Stimulated activated CD4-positive, alpha-beta T cell treated with anti-CD3 and anti-CD28 coated beads, Interleukin-2, amount 100 ng/mL, for 24 hours (primary cell): ENCODE measurements at places on chromosomes 4 and X.

DNA sequence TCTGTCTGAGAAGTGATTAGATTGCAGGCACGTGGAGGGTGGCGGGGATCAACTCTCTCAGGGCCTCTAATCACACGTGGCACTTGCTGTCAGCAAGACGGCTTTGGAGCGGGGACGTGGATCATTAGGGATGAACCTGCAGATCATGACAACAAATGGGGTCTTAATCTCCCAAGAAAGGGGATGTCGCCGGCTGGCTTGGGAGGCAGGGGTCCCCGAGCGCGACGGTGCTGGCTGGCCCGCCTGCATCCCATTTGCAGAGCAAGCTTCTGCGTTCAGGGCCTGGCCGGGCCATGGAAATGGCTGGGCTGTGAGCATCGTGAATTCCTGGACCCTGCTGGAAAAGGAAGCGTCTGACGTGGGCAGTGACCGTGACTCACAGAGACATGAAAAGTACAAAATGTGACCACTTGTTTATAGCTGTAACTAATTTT lies 85.1 kb upstream of the SHOX start:
- no peak for DNase-seq

DNA sequence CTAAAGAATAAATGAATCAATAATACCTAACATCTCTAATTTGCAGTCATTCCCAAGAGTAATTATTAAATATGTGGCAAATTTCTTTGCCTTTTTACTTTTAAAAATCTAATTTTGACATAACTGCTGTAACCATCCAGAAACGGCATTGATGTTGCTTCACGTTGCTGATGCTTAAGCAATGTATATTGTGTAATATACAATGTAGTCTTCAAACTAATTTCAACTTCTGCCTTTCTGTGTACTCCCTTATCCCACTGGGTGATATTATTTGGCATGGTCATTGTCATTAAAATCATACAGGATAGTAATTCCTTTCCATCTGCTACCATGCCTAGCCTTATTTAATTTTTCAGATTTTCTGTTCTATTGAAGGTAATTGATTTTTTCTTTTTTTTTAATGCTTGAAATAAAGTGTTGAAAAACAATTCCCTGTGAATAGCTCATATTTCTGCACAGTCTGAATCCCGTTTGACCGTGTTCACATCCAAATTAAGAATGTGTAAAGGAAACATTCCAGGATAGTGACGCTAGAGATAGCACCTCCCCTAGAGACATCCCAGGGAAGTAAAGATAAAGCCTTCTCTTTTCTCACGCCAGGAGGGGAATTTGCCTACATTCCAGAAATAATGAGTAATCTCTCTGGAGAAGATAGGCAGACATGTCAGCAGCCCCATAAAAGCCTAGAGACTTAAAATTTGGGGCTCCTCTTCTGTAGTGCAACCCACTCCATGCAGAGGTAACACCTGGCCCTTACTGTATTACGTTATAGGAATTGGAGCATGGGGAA lies 8.6 kb downstream of the FAM200B start:
- DNase-seq, result no peak

- no peak for DNase-seq
Observed at GRCh38 chr4:148430854-148431253, 11.4 kb downstream of the NR3C2 start.

GRCh38 chrX:120426599-120426998 lies 42.5 kb downstream of the LAMP2 start:
- no peak for DNase-seq

DNA sequence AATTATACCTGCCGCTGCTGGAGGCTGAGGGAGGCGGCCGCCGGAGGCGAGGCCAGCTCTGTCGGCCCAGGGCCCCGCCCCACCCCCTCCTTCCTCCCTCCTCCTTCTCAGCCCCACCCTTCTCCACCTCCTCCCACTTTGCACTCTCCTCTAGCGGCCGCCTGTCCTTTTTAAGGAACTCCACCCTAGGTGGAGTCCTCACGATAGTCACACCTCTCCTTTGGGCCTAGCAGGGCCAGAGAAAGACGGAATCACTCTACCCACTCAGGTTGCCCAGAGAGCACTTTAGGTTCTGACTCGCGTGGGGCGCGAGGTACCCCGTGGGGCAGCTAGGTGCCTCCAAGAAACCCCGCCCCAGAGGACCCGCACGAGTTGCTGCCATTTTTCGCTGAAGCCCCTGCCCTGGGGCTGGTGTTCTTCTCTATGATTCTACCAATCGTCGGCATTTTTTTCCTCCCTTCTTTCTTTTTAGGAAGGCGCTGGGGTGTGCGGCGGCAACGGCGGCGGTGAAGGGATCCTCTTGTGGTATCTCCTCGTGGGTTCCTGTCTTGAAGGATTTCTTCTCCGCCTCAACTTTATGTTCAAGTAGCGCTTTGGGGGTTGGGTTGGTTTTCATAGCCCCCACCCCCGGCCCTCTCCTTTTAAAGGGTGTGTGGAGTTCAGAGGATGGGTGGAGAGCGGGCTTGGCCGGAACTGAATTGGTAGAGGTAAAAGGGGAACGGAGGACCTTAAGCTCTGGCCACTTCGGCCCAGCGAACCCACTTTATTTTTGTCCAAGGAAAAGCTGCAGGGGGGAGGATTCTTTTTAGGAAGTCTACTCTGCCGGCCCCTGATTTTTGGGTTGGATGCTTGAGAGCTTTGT lies at the start of gene KLF8:
KLF8 (plus strand) TSS at position 136 of the 862 bp plus-strand sequence. CDS start 979 bp downstream, outside the sequence.
- DNase-seq, result peak; percentile 31

DNA sequence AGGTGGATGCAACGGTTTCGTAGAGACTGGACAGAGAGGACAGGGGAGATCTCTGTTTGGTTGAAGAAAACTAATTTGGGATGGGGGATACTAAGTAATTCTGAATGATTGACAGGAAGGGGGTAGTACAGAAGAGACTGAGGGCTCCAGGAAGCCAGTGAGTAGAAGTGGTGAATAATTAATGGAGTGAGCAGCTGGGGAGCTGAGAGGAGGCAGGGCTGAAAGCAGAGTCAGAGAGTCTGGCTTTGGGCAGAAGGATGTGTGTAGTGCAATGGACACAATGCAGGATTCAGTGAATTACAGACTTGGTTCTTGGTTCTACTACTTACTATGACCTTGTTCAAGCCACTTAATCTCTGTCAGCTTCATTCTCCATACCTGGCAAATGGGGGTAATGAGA lies 161.7 kb downstream of the RBMX2 start:
- DNase-seq, result no peak

DNA sequence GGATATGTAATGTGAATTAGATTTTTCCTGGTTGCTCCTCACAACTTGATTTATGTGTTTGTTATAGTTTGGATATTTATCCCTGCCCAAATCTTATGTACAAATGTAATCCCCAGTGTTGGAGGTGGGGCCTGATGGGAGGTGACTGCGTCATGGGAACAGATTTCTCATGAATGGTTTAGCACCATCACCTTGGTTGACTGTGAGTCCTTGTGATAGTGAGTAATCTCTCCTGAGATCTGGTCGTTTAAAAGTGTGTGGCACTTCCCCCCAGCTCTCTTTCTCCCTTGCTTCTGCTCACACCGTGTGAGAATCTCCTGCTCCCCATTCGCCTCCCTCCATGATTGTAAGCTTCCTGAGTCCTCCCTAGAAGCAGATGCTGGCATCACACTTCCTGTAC lies 2.2 kb downstream of the MID2 start:
- peak; percentile 7 for DNase-seq

GRCh38 chrX:44705817-44706551 lies 137.8 kb upstream of the DUSP21 start:
- DNase-seq, result no peak

DNA sequence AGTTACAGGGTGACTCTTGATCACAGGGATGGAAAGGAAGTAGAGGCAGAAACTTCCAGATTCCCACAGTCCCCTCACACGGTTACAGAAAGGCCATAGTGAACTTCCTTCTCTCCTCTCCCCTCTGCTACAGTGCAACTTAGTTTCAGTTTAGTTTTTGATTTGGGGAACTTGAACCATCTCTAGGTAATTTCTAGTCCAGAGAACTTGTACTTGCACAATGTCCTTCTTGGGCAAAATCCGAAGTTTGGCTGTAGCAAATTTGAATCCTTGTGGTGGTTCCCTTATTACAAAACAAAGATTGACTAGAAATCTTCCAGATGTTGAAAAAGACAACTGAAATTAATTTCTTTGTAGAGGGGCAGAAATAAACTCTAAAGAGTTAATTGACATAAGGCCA lies 1.2 kb upstream of the BLTP1 start:
- no peak for DNase-seq

DNA sequence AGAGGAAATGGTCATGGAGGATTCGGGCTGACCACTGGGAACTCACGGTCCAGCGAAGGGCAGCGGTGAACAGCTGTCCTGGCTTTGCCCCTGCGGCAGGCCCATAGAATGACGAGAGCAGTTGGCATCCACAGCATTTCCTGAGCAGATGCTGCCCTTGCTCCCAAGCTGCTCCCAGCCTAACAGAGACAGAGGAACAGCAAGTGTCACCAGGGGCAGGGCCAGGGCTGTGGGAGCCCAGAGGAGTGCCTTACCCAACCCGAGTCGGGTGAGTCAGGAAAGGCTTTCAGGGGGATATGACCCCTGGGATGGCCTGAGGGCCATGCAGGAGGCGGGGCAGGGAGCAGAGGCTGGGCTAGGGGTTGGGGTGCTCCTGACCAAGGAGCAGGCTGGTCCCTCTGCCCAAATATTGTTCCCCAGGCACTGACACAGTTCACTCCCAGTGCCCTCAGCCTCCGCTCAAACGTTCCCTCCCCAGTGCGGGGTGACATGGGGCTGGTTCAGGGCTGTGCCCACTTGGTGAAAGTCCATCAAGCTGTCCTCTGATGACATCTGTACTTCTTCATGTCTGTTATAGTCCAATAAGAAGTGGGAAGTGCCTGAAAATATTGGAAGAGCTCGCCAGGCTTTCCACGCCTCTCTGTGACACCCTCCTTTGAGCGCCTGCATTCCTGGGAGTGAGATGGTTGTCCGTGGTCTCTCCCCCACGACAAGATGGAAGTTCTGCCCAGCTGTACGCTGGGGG lies 64.7 kb upstream of the GPR78 start:
- DNase-seq, result no peak

DNA sequence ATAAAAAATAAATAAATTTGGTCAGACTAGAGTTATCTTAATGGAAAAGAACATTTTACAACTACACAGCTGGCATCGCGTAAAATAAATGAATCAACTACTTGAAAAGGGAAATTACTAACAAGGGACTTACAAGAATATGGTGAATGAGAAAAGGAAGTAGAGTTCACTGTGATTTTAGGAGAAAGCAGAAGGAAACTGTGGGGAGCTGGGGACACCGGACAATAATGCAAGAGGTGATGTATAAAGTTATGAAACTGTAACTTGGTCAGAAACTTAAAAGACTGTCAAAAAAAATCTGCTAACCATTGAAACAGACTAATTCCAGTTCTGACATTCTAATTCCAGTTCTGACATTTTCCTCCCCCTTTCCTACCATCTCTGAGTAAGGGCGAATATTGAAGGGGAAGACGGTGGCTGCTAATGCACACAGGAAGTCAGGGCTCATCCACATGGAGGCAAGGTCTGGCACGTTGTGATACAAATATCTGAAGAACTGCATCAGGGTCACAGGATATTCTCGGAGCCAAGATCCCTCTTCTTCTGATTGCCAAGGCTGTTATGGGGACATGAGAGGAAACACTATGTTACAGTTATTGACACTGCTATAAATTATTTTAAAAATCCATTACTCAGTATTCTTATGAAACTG lies 170.5 kb downstream of the CDS1 start:
- DNase-seq, result no peak

- DNase-seq, result no peak
Observed at GRCh38 chrX:41507919-41508318, 60.8 kb downstream of the NYX start.

- no peak for DNase-seq
Observed at GRCh38 chr4:114694770-114695169, 96.2 kb downstream of the UGT8 start.

- no peak for DNase-seq
Observed at GRCh38 chr4:126779001-126779400, 853.8 kb upstream of the INTU start.

DNA sequence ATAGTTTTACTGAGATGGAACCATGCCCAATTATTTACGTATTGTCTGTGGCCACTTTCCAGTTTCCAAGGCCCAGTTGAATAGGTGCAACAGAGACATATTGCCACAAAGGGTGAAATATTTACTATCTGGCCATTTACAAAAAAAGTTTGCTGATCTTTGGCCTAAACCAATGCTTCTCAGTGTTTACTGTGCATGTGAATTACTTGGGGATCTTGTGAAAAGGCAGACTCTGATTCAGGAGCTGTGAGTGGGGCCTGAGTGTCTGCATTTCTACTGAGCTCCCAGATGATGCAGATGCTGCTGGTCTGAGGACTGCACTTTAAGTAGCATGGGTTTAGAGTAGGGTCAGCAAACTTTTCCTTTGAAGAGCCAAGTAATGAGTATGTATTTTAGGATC lies 94.1 kb upstream of the PDE5A start:
- DNase-seq, result no peak

- no peak for DNase-seq
Observed at GRCh38 chr4:25926462-25926861, 12.4 kb downstream of the SMIM20 start.
